ENCODE measurements at places on chromosomes 4 and X. TPM values are rescaled to one million over a fixed set of nuclear protein-coding genes. Genes with fewer than 3 reads are reported as not detected.

DNA sequence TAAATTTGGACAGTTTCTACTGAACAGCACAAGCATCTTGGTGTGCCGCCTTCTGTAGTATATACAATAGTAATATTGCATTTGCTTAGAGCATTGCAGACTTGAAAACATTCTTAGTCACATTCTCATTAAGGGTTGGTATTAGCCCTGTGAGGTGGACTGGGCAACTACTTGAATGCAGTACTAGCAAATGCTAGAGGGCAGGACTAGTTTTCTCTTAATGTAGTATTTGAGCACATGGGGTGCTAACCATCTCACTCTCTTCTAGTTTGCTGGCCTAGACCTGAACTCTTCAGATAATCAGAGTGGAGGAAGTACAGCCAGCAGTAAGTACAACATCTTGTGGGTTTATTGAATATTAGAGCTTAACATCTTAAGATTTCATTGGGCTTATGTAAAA, 3.2 kb downstream of the DDX3X start:
- no peak overlapping the region for H3K27ac ChIP-seq
- no peaks in the 10 kb centered on the region for H3K27me3 ChIP-seq
- peaks cover 24% of the 10 kb centered on the region for H3K4me1 ChIP-seq
- no peak overlapping the region for H3K4me3 ChIP-seq
- DNase-seq: no peak

- H3K27ac ChIP-seq: no peak overlapping the region
- H3K27me3 ChIP-seq: no peaks in the 10 kb centered on the region
- H3K36me3 ChIP-seq: no peaks in the 10 kb centered on the region
- H3K4me1 ChIP-seq: no peaks in the 10 kb centered on the region
- H3K4me3 ChIP-seq: no peak overlapping the region
- no peak for DNase-seq
These were observed 38.4 kb upstream of the FAM9B start for GRCh38 chrX:9072281-9072680.

DNA sequence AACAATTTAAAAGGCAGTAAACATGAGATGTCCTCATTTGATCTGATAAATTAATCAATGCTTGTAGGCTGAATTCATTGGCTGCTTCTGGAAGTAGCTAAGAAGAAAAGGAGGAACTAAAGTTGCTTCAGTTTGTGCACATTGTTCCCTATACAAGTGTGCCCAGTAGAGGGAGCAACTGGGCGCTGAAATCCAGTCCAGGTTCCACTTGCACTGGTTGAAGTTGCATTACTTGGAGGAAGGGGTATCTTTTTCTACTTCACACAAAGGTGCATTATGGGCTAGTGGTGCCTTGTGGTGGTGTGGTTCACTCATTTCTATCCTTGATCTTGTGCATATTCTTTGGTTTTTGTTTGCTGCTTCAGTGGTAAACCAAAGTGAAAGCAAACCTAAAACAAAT, 67.9 kb upstream of the SOX3 start:
- H3K27me3 ChIP-seq: no peaks in the 10 kb centered on the region
- no peaks in the 10 kb centered on the region for H3K36me3 ChIP-seq
- DNase-seq: no peak
- H3K4me3 ChIP-seq: no peak overlapping the region

GRCh38 chr4:113209652-113210320, 160.3 kb downstream of the ANK2 start:
- no peak overlapping the region for H3K27ac ChIP-seq
- H3K4me3 ChIP-seq: no peak overlapping the region
- no peak for DNase-seq
- H3K36me3 ChIP-seq: no peaks in the 10 kb centered on the region

GRCh38 chr4:75745161-75745560, 20.8 kb downstream of the USO1 start:
- no peaks in the 10 kb centered on the region for H3K4me1 ChIP-seq
- H3K27ac ChIP-seq: no peak overlapping the region
- no peaks in the 10 kb centered on the region for H3K36me3 ChIP-seq
- H3K4me3 ChIP-seq: no peak overlapping the region

- no peak for DNase-seq
- no peaks in the 10 kb centered on the region for H3K36me3 ChIP-seq
- H3K27ac ChIP-seq: no peak overlapping the region
- H3K4me1 ChIP-seq: no peaks in the 10 kb centered on the region
- H3K27me3 ChIP-seq: no peaks in the 10 kb centered on the region
- no peak overlapping the region for H3K4me3 ChIP-seq
These were observed 230.9 kb upstream of the TEX13A start for GRCh38 chrX:105451401-105451800.

The CT45A2 gene
- total RNA-seq: not detected

DNA sequence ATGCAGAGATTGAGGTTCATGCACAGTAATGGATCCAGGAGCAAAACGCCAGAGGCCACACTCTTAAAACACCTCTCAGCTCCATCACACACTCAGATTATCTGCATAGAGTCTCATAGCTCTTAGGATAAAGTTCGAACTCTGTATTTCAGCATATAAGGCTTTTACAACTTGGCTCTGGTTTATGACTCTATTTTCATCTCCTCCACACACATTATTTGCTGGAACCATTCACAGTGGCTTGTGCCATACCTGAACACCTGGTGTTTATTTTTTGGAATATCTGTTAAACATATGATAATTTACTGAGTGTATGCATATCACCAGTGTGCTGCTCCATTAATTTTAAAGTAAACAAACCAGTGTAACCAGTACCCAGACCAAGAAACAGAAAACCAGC, 27.2 kb downstream of the RASL11B start:
- DNase-seq: no peak
- no peaks in the 10 kb centered on the region for H3K27me3 ChIP-seq
- H3K36me3 ChIP-seq: no peaks in the 10 kb centered on the region
- peaks cover 9% of the 10 kb centered on the region for H3K4me1 ChIP-seq
- no peak overlapping the region for H3K4me3 ChIP-seq

DNA sequence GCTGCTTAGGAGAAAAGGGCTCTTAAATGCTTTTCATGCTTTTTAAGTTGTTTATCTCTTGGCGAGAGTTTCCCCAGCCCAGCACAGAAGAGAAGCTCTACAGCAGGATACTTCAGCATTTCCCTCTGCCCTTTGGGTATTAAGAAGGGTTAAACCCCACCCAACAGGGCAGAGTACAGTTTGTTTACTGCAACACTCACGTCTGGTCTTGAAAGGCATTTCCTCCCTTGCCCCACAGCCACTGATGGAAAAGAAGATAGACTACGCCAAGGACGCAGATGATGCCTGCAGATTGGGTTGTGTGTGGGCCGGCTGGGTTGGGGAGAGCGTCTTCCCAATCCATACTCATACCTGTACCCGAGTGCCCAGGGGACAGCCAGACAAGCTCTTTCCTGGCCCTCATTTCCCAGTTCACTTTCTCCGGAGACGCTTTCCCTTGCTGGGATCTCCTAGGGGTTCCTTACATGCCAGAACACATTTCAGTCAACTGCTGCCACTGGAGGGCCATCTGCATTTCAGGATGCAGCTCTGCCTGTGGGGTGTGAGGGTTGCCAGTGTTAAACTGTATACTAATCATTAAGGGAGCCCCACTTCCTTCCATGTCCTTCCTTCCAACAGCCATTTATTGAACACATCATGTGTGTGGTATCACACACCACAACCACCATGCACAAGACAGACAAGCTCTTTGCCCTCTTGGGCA, 96.5 kb upstream of the DHX15 start:
- H3K4me3 ChIP-seq: no peak overlapping the region
- H3K4me1 ChIP-seq: no peaks in the 10 kb centered on the region
- no peaks in the 10 kb centered on the region for H3K36me3 ChIP-seq

GRCh38 chr4:40986375-40986774, 228.0 kb downstream of the APBB2 start:
- peaks cover 11% of the 10 kb centered on the region for H3K4me1 ChIP-seq
- H3K27me3 ChIP-seq: no peaks in the 10 kb centered on the region
- H3K4me3 ChIP-seq: no peak overlapping the region
- H3K27ac ChIP-seq: no peak overlapping the region
- no peaks in the 10 kb centered on the region for H3K36me3 ChIP-seq
- no peak for DNase-seq

DNA sequence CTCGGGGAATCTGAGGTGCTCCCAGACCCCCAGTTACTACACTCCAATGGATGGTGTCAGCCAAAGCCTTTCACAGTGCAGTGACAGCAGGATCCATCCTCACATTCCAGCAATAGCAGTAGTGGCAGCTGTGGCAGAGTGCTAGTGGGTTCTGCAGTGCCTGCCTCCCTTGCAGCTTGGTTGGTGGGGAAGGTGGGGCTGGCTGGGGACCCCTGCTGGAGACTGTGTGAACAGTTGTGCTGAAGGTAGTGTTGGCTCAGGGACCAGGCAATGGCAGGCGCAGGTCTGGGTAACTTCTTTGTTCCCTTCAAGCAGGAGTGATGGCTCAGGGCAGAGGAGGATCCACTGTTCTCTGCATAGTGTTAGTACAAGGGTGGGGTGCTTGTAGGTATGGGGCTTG, 343.7 kb upstream of the TRAM1L1 start:
- no peak overlapping the region for H3K4me3 ChIP-seq
- DNase-seq: no peak
- no peak overlapping the region for H3K27ac ChIP-seq

GRCh38 chrX:545452-545885, 85.1 kb upstream of the SHOX start:
- H3K27ac ChIP-seq: no peak overlapping the region
- no peak for DNase-seq
- H3K36me3 ChIP-seq: no peaks in the 10 kb centered on the region
- H3K4me3 ChIP-seq: no peak overlapping the region
- H3K27me3 ChIP-seq: no peaks in the 10 kb centered on the region
